Urinary bladder (tissue), 4 donors: ENCODE measurements at places on chromosomes 6 and 20. TPM values are rescaled to one million over a fixed set of nuclear protein-coding genes. Genes with fewer than 3 reads are reported as not detected.

DNA sequence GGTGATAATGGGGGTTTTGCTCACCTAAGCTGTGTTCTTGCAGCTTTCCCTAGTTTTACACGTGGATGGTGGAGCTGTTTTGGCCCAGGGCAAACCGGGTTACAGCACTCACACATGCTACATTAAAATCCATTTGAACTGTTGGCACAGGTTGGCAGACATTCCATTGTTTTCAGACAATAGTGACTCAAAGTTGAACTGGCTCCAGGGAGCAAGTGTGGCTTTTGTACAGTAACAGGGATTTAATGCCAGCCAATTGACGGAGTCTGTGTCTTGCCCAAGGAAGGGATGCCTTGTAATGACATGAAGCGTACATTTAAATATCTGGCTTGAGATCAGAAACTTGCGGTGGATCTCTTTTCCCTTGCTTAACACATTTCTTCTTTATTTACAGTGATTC is 183.1 kb downstream of the DTNBP1 start:
- DNase-seq, result no peak

- DNase-seq, result no peak
Measured at GRCh38 chr6:125124049-125124669, 29.4 kb upstream of the TPD52L1 start.

DNA sequence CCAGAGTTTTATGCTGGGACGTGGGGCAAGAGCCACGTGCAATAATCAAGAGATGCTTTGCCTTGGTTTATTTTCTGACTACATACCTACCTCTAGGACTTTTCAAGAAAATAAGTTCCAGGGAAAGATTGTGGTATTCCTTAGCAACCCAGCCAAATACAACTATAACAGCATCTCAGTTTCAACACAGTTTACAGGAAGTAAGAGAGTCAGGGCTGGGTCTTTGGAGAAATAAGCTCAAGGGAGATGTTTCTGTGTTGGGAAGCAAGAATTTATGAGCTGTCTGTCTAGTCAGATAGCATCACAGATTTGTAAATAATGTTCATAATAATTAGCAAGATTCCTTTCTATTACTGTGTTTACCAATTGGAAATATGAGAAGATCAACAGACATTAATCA is 35.1 kb downstream of the MAP3K5 start:
- no peak for DNase-seq

DNA sequence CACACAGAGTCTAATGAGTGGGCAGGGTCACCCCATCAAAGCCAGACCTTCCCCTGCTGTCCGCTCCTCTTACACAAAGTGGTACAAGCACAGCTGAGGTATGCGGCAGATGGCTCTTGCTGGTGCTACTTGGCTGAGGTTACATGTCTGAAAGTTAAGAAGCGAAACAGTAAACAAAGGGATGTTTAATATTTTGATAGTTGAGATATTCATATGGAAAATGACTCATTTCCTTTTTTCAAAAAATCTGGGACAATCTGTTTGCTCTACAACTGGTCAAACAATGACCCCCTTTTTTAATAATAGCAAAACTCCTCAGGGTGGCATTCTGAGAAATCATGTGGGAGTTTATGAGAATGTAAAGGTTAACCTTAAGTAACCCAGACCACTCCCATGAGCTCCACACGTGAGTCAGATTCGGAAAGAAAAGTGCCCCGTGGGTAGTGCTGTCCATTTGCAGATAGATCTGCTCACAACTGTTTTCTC is 245.3 kb downstream of the TBXT start:
- no peak for DNase-seq

MLN gene
- not detected for total RNA-seq

GRCh38 chr6:111551521-111552231 is 54.0 kb downstream of the TRAF3IP2 start:
- no peak for DNase-seq

PDE7B gene
- 34.2 TPM for total RNA-seq

DNA sequence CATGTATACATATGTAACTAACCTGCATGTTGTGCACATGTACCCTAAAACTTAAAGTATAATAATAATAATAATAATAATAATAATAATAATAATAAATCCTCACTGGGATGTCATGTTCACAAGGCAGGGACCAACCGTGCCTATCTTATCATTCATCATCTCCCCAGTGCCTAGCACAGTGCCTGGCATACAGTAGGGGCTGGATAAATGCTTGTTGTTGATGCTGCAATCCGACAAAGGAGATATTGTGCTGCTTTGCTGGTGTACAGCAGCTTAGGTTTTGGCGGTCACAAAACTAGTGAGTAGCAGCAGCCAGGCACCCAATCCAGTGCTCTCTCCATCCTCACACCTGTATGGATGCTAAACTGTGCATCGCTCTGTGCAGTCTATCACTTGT is 94.1 kb upstream of the ASF1A start:
- DNase-seq, result no peak

- no peak for DNase-seq
Measured at GRCh38 chr20:60632391-60633262, 619.4 kb upstream of the CDH4 start.

- peak; percentile 74 for DNase-seq
Measured at GRCh38 chr6:26017632-26017966, 55.0 kb downstream of the TRIM38 start.

- no peak for DNase-seq
Measured at GRCh38 chr20:36821964-36822437, 48.4 kb upstream of the DSN1 start.

GRCh38 chr6:128406453-128406852 is 113.9 kb downstream of the PTPRK start:
- no peak for DNase-seq

SLC22A23 gene
- total RNA-seq, result 6.6 TPM

GRCh38 chr20:50056951-50057713 is 55.8 kb downstream of the UBE2V1 start:
- no peak for DNase-seq

CST5 gene
- total RNA-seq, result not detected

PGC gene
- total RNA-seq, result not detected

DNA sequence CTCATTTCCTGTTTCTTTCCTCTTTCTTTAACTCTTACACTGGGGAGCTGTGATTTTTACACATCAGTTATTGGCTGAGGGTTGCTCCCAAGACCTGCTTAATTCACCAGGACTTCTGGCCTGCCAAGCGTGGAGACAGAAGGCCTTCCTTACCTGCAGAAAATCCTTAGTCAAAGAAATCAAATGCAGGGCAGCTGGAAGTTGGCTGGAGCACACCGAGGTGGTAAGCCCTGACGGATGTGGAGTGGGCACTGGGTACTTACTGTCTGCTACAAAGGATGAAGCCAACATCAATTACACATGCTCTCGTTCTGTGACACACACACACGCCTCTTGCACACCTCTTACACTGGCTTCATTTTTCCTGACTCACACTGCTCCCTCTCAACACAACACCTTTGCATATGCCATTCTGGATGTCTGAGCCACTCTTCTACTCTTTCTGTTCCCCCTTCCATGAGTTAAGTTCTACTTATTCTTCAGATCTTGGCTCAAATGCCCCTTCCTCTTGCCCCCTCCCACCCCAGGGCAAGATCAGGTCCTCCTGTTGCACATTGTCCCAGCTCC is 61.6 kb downstream of the TTI1 start:
- no peak for DNase-seq

- DNase-seq, result no peak
Measured at GRCh38 chr6:92687278-92687677, 732.1 kb downstream of the EPHA7 start.

DNA sequence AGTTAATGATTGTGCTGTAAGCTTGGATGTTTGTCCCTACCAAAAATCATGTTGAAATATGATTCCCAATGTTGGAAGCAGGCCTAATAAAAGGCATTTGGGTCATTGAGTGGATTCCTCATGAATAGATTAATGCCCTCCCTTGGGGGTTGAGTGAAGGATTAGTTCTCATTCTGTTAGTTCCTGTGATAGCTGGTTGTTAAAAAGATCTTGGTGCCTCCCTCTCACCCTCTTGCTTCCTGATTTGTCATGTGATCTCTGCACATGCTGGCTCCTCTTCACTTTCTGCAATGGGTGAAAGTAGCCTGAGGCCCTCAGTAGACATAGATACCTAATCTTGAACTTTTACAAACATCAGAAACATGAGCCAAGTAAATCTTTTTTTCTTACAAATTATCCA is 115.6 kb upstream of the HCRTR2 start:
- no peak for DNase-seq

CCN6 gene
- total RNA-seq, result not detected

DNA sequence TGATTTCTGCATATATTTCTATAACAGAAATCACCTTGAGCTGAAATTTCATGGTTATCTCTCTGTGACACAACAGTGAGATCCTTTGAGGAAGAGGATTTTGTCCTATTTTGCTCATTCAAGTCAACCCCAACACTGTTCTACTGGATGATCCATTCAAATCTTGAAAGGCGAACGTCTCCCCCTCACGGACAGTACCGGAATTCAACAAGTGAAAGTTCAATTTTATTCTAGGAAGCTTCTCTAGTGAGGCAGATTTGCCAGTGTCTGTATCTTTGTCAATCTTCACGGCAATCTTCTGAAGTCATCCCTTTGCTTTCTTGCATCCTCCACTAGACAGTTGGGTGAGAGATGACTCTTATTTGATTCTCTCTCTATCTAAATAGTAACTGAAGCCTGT is 91.7 kb upstream of the PDE7B start:
- no peak for DNase-seq

DNA sequence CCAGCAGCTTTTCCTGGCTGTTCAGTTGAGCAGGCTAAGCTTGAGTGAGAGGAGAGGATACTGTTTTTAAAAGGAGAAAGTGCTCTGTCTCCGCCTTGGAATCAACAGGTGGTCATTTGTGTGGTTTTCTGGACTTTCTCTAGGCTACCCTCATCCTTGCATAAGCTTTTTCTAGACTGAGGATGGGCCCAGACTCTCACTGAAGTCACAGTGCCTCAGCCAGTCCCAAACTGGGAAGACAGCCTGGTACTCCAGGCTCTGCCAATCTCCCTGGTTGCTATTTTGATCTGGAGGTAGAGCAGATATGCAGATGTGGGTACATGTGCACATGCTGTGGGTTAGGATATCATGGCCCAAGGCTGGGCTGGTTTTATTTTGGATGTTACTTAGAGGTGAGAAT is 7.0 kb downstream of the SCUBE3 start:
- DNase-seq, result no peak

- no peak for DNase-seq
Measured at GRCh38 chr6:108598305-108598863, 37.7 kb downstream of the FOXO3 start.

EEF1A2 gene
- 11.2 TPM for total RNA-seq

GRCh38 chr20:49483018-49483695 is 689 bp upstream of the KCNB1 start:
- DNase-seq, result no peak

GRCh38 chr20:17735206-17735804 is 35.5 kb downstream of the BANF2 start:
- DNase-seq, result no peak

- no peak for DNase-seq
Measured at GRCh38 chr6:118509009-118509617, 39.0 kb upstream of the PLN start.

EEF1A1 gene
- total RNA-seq, result 18,172 TPM

DNA sequence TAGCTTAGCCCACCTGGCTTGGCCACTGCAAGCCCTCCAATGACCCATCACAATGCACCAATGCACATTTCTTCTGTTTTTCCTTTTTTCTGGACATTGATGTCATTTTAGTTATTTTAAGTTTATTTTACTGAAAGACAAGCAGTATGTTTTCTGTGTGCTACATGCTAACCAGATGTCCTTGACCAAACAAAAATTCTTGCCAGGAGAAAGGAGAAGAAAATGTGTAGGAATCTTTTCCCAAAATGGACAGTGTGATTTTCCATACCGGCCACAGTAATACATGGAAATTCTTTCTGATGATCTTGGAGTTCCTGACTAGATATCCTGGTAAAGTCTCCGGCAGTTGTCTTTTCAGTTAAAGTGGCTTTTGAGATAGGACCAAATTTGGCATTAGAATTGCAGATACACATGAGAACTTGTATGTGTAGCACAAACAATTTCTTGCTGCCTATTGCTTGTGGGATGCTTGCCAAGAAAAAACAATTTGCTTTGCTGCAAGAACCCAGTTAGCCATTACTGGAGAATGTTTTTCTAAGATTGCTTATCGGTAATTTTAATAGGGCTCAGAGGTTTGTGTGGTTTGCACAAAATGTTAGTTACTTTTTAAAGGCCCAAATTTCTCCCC is 696.5 kb upstream of the CITED2 start:
- peak; percentile 64 for DNase-seq

GRCh38 chr6:13500264-13500663 is 12.9 kb upstream of the GFOD1 start:
- no peak for DNase-seq

SLC17A9 gene
- total RNA-seq, result 8.9 TPM

RAB32 gene
- total RNA-seq, result 30.6 TPM

- no peak for DNase-seq
Measured at GRCh38 chr6:12605888-12606345, 110.7 kb upstream of the PHACTR1 start.

SAMD3 gene
- 6.3 TPM for total RNA-seq

RRAGD gene
- 11.4 TPM for total RNA-seq

DNA sequence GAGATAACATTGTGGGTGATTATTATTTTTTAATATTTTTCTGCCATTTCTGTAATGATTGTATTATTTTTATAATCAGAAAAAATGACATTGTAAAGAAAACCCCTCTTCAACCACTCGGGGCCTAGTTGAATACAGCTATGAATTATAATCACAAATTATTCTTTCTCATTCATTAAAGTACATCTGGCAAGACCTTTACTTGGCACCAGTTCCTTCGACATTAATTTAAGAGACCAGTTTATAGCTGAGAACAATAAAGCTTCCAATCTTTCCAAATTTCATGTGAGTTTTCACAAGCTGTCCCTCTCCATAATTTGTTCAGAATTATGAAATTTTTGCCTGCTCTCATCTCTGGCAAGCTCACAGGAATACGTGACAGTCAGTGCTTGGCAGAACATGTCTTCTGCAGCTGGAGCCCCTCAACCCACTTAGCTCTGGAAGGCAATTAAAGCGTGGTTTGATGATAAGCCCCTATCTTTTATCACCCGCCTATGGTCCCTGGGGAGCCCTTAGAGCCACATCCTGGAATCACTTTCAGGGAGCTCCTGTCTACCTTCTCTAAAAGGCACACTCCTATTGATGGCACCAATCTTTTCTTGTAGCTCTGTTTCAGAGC is 237.2 kb upstream of the PRND start:
- DNase-seq, result peak; percentile 13

TTK gene
- 21.9 TPM for total RNA-seq

RBM24 gene
- total RNA-seq, result 18.1 TPM

DNA sequence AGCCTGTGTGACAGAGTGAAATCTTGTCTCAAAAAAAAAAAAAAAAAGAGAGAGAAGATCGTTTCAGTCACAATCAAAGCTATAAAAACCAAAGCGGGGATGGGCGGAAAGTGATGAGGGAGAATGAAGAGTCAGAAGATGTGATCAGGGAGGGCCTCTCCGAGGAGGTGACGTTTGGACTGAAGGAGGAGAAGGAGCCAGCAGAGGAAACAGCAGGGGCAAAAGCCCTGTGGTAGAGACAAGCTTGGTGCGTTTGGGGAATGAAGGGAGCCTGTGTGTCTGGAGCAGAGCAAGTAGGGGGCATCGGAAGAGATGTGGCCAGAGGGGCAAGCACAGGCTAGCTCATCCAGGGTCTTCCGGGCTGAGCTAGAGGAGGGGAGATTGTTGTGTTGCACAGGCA is 14.5 kb upstream of the LBP start:
- no peak for DNase-seq

GATA5 gene
- 6.6 TPM for total RNA-seq

TENT5A gene
- 154 TPM for total RNA-seq
